ENCODE measurements at places on chromosomes 12 and 14.

- no peak for DNase-seq
Measured at GRCh38 chr14:77714926-77715325, 7.0 kb downstream of the SLIRP start.

DNA sequence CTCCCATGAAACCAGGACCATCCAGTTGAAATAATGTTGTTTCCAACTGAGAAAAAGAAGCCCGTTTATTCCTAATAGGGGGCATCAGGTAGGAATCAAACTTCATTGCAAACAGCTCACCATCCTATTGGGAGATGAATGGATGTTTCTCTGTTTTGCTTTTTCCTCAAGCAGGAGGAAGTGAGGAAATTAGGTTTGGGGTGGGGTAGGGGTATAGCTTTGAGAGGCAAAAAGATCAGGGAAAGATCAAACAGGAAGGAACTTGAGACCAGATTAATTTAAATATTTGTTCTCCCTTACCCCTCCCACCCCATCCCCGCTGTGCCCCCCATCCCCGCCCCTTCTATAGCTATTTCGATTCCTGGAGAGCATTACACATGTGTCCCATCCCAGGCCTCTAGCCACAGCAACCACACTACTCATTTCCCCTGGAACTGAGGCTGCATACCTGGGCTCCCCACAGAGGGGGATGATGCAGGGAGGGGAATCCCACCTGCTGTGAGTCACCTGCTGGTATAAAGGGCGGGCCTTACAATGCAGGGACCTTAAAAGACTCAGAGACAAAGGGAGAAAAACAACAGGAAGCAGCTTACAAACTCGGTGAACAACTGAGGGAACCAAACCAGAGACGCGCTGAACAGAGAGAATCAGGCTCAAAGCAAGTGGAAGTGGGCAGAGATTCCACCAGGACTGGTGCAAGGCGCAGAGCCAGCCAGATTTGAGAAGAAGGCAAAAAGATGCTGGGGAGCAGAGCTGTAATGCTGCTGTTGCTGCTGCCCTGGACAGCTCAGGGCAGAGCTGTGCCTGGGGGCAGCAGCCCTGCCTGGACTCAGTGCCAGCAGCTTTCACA, at the start of gene IL23A:
Gene IL23A, plus strand, starts transcription at position 577 of the 850 bp plus-strand sequence. Its CDS starts 161 bp downstream, at position 738.
- DNase-seq, result no peak

DNA sequence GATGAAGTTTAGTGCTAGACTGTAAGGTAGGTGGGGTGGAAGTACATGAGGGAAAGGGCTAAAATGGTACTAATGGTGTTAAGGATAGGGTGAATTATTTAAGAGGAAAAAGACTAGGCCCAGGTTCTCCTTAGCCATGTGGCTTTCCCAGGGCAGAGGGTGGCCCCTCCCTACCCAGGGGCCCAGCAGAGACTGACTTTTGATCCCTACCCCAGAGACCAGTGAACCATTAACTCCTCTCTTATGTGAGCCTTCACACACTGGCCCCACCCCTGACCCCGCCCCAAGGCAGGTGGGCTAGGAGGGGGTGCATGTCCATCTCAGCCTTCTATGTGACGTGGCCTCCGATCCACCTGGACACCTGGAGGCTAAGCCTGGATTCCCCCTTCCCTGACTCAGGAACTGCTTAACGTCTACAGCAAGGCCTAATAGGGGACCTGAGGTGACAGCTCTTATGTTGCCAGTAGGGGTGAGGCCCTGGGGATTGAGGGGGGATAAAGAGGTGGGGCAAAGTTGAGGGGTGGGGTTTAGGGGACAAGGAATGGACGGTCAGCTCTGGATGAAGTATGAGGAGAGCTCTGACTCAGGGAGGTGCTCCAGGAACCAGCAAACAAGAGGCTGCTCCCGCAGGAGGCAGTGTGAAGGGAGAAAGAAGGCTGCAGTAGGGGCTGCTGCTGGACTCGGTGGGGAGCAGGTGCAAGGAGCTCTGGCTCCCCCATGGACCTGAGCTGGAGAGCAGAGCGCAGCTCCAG, 757 bp downstream of the SLC39A5 start:
- no peak for DNase-seq

GRCh38 chr14:44961151-44961553, 595 bp downstream of the KLHL28 start:
- peak; percentile 72 for DNase-seq

GRCh38 chr12:131987552-131987951, 37.8 kb downstream of the EP400 start:
- DNase-seq, result no peak

DNA sequence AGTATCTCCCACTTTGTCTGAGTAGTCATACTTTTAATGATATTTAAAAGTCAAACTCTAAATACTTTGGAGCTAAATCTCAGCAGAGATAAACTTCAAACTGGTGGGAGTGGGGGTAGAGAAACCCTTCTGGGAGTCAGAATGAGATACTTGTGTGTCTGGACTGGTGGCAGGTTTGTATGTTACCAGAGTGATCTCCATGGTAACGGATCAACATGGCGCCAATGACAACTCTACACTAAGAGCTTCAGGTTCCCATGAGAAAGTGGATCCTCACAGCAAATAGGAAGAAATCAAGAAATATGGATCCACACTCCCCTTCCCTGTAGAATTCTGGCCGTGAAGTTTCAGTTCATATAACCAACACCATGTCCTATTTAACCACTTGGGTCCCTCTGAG, 121.9 kb downstream of the ETV6 start:
- peak; percentile 22 for DNase-seq

GRCh38 chr14:61284001-61284400, 2.9 kb upstream of the TMEM30B start:
- DNase-seq, result no peak

DNA sequence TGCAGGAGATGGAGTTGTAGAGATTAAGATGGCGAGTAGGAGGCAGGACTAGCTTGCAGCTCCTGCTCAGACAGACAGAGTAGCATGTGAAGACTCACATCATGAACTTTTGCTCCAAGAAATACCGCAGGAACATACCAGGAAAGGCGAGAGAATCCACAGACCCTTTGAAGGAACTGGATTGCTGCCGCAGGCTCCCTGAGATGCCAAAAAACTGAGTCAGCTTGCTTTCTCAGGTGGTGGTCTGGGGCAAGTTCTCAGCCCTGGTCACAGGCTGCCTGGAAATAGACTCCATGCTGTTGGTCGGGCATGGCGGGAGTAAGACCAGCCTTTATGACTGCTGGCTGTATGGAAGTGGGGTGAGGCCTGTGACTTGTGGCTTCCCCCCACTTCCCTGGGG, 163.6 kb upstream of the NAV3 start:
- no peak for DNase-seq

GRCh38 chr12:82351390-82351789, 6.8 kb downstream of the CCDC59 start:
- DNase-seq, result no peak

DNA sequence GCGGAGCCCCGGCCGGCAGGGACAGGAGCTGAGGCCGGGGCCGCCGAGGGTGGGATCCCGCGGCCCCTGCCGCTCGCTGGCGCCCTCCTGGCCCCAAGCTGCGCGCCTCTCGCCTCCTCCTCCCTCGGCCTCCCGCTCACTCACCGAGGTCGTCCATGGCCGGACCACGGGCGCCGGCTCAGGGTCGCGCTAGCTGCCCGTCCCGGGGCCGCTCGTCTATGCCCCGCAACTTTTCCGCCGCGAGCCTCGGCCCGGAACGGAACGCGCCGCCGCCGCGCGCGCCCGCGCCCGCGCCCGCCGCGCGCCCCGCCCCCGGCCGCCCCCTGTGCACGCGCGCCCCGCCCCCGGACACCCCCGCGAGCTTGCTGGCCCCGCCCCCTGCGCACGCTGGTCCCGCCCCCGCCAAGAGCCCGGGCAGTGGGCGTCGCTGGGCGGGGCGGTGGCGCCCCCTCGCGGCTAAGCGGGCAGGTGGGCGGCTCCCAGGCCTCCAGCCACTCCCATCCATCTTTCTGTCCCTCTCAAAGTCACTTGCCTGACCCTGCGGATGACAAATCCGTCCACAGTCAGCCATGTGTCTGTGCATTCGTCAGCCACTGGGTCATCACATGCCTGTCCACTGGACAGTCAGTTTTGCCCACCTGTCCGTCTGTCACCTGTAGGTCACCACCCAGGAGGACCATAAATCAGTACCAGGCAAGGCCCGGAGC, at the start of gene PXN:
Gene PXN, minus strand, starts transcription at position 258 of the 707 bp plus-strand sequence. Its CDS starts 101 bp downstream, at position 157.
- peak; percentile 85 for DNase-seq

GRCh38 chr14:35809597-35809996, 502 bp upstream of the RALGAPA1 start:
- no peak for DNase-seq

DNA sequence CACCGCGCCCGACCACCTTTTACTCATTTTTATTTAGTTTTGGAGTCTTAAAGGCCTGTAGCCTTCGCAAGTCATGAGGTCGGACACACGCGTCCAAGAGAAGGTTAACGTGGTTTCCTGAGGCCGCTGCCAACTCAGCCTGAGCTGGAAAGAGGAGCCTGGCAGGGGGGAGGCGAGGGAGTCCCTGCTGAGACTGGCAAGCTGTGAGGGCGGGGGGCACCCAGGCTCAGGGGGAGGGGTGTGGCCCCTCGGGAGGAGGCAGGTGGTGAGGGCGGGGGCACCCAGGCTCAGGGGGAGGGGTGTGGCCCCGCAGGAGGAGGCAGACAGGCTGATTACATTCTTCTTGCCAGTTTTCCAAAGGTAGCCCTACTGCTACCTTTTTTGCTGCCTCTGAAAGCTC, 143.2 kb downstream of the PIWIL1 start:
- DNase-seq, result no peak

Data from ACHN (cell line).